Effector memory CD4-positive, alpha-beta T cell (primary cell): ENCODE measurements at places on chromosomes 1 and 21.
A peak's percentile ranks its signal among the peaks of the same experiment; 100 is the strongest.

- no peak for DNase-seq
Measured at GRCh38 chr1:55585402-55585792, 370.2 kb upstream of the USP24 start.

GRCh38 chr1:176811511-176812288, 348.7 kb downstream of the PAPPA2 start:
- DNase-seq = no peak

DNA sequence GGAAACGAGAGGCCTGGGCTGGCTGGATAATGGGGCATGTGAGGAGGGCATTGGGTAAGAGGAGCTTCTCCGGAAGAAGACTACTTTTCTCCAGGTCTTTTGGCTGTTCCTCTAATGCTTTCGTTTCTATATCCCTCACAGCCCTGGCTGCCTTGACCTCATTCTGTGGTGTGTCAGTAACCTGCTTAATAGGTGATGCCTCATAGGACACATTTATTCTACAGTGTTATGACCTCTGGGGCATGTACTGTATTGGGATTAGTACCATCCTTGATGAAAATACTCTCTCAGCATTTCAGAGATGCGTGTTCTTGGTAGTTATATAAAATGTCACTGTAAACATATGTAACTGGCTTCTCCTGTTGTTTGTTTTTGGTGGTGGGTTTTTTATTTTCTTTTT, 40.1 kb downstream of the PGM1 start:
- DNase-seq = no peak

- DNase-seq = peak; percentile 22
Measured at GRCh38 chr1:51189421-51190073, 46.5 kb upstream of the RNF11 start.

- DNase-seq = no peak
Measured at GRCh38 chr1:30143517-30143916, 579.9 kb downstream of the MATN1 start.

- no peak for DNase-seq
Measured at GRCh38 chr1:19885821-19886220, 3.6 kb downstream of the OTUD3 start.

DNA sequence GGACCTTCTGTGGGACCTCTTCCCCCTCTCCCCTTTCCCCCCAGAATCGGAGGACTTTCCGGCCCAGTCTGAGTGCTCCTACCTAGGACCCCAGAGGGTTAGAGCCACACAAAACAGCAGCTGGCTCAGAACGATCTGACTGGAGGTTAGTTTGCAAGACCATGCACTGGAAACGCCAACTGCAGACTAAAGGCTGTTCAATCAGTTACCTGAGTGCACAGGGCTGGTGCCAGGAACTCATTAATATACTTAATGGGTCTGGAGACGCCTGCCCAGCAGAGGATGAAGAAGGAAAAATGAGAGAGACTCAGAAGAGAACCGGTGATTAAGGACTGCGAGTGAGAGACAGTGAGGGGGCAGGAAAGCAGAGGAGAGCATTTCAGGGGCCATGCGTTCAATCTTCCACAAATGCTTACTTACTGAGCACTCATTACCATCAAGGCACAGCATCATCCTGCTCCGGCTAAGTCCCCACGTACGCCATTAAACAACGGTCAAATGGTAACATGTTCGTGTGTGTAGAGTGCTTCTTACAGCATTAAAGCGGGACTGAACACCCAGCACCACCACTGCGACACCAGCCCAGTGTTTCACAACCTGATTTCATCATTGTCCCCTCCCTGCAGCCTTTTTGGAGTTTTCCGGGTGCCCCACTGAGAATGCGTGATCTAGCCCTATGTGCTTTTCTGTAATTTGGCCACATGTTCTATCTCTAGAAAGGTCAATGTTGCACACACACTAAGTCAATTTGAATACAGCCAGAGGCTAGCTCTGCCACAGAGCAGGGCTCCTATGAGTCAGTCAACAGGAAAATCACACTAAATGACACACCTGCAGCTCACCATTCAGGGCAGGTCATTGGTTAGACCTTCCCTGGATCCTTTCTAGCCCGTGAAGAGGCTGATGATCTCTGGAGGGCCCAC, 7.6 kb downstream of the ENO1 start:
- no peak for DNase-seq

GRCh38 chr1:208203848-208204609, 40.2 kb downstream of the PLXNA2 start:
- no peak for DNase-seq

DNA sequence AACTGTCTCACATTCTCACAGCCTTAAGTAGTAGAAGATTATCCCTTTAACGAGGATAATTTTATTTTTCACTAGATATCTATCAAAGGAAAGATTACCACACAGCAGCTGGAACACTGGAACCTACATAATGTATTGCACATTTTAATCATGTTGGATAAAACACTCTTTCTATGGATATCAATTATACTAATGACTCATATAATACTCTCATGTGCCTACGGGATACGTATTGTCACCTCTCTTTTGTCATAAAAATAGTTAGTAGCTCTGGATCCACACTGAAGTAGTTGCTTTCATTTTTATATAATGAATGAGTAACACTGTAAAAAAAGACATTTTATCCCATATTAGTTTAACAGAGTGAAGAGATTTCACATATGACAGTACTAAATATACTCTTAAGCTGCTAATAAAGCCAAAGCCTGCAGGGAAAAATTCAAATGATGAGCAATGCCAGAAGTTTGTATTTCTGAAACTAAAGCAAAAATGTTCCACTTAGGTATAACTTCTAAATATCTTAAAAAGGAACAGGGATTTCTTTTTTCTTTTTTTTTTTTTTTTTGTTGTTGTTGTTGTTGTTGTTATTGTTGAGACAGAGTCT, 408.7 kb upstream of the PKN2 start:
- DNase-seq = no peak

GRCh38 chr1:173405834-173406233, 71.3 kb upstream of the PRDX6 start:
- DNase-seq = no peak

- DNase-seq = no peak
Measured at GRCh38 chr1:41842993-41843755, 75.5 kb downstream of the HIVEP3 start.

DNA sequence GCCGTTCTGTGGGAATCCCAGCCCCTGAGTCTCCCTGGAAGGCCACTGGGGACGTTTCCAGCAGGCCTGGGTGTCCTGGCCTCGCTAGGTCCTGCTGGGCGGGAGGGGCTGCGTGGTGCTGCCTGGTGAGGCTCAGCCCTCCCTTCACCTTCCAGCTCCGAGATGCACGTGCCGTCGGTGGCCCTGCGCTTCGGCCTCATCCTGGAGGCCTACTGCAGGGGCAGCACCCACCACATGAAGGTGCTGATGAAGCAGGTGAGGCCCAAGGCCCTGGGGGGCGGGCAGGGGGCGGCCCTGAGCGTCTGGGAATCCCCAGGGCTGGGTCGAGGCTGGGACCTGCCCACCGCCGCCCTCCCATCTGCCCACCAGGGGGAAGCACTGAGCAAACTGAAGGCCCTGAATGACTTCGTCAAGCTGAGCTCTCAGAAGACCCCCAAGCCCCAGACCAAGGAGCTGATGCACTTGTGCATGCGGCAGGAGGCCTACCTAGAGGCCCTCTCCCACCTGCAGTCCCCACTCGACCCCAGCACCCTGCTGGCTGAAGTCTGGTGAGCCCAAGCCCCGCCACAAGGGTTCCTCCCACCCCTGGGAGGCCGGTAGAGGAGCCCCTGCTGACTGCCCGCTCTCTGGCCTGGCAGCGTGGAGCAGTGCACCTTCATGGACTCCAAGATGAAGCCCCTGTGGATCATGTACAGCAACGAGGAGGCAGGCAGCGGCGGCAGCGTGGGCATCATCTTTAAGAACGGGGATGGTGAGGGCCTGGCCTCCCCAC, 70.3 kb downstream of the PIK3CD start:
- DNase-seq = peak; percentile 69

DNA sequence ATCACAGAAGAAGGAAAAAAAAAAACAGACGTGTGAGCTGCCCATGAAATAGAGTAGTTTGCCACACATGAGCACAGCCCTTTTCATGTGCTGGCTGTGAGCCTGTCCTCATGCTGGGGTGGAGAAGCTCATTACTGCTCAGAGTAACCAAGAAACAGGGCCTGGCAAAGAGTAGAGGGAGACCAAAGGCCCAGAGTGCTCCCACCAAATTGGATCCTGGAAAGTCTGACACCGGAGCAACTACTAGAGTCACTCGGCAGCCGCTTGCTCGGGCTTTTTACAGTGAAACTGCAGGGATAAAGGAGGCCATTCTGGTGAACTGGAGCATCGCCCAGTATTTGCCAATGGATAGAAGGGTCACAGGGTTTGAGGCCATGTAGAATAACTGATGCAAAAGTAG, 64.4 kb upstream of the BARHL2 start:
- DNase-seq = no peak

DNA sequence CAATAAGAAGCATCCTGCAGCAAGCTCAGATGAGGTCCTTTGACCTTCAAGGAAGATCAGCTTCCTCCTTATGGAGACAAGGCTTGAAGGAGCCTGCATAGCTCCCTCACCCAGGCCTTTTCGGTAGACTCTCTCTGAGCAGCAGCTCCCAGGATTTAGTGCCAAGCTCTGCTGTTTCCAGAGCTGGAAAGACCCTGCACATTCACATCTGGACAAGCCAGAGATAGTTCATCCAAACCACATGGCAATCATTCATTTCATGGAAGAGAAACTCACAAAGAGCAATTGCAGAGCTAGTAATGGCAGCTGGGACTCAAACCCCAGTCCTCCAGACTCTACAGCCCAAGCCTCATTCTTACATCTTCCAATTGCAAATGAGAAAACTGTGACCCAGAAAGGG, 76.4 kb upstream of the EDN2 start:
- DNase-seq = no peak

DNA sequence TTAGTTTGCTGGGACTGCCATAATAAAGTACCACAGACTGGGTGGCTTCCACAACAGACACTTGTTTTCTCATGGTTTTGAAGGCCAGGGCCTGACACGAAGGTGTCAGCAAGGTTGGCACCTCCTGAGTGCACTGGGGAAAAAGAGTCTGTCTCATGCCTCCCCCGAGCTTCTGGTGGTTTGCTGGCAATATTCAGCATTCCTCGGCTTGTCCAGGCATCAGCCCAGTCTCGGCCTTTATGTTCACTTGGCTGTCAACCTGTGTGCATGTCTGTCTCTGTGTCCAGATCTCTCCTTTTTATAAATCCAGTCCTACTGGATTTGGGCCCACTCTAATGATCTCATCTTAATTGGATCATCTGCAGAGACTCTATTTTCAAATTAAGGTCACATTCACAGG, 72.6 kb downstream of the DOP1B start:
- DNase-seq = no peak

DNA sequence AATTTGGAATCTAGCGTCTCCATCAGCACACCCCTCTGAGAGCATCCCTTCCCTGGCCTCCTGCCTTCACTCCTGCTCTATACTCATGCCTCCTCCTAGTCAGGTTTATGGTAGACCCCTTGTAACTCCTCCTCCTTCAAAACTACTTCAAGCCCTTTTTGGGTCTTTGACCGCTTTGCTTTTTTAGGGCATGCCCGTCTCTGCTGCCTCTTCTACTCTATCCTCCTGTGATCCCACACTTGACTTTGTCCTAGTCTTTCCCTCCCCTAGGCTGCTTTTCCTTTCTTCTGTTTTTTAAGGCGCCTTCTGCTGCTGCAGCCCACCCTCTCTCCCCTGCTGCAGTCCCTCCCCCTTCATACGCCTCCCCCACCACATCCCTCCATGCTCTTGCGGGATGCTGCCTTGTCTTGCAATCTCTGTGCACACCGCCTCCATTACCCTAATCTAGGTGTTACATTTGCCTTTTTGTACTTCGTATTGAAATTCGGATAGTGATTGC, 1.5 kb downstream of the SNX27 start:
- DNase-seq = no peak

GRCh38 chr1:117336088-117336817, 31.0 kb upstream of the MAN1A2 start:
- no peak for DNase-seq

- DNase-seq = no peak
Measured at GRCh38 chr1:37449936-37450335, 24.4 kb upstream of the ZC3H12A start.

GRCh38 chr1:63887809-63888208, 114.0 kb downstream of the ROR1 start:
- DNase-seq = no peak

GRCh38 chr1:79976287-79976686, 969.8 kb upstream of the ADGRL4 start:
- DNase-seq = no peak

DNA sequence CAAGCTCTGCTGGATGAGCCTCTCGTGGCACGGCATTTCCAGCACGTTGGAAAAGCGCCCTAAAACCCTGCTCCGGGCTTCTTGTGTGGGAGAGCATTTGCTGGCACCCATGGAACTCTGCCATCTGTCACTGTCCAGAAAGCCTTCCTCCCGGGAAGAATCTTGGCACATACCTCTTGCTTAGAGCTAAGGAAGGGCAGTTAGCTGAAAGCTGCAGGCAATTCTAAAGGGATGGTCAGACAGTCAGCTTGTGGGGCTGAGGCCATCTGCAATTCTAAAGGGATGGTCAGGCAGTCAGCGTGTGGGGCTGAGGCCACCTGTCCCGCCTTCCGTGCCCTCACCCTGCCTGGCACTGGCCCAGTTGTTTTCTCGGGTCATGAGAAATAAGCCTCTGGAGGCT, 139.0 kb upstream of the TMEM51 start:
- DNase-seq = no peak

DNA sequence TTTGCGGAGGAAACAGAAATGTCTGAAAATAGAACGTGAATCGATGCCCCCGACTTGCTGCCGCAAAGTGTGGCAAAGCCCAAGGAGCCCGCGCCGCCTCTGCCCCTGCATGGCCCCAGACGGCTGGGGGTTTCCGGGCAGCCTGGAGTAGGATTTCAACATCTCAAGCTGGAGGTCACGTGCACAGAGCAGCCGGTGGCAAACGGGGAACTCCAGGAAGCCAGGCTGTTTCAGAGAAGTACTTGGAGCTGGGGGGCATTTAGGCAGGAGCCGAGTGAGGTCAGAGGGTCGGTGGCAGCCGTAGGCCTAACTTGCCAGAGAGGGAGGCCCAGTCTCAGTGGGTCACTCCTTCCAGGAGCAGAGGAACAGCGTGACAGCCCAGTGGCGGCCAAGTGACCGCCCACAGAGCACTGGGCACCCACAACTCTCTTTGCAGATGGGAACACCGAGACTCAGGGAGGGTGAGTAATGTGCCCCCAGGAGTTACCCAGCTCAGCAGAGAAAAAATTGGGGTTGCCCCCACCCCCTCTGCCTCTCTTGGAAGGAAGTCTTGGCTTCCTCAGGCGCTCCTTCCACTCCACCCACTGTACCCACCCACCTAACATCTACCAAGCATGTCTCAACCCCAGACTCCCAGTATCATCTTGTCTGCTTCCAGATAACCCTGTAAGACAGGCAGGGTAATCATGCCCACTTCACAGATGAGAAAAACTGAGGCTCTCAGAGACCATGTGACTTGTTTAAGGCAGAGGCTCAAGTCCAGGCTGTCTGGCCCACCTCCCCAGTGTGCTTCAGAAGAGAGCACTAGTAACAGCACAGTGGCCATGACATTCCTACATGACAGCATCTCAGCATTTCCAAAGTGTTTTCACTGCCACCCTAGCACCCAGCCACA, 179.4 kb downstream of the HIVEP3 start:
- peak; percentile 51 for DNase-seq

- DNase-seq = no peak
Measured at GRCh38 chr1:151347523-151348246, 633 bp upstream of the RFX5 start.
